ENCODE measurements at places on chromosomes 1 and 21. TPM values are rescaled to one million over a fixed set of nuclear protein-coding genes. Genes with fewer than 3 reads are reported as not detected.

The PLA2G4A gene
- total RNA-seq: 3.6 TPM

The DCST1 gene
- not detected for total RNA-seq

The FBXO28 gene
- 33.7 TPM for total RNA-seq

The ADAMTSL4 gene
- total RNA-seq: 29.6 TPM

The RGS8 gene
- not detected for total RNA-seq

The DESI2 gene
- 41.4 TPM for total RNA-seq

The RIMKLA gene
- total RNA-seq: 3.0 TPM

The TMCO1 gene
- 42.6 TPM for total RNA-seq

The HSD3B2 gene
- total RNA-seq: not detected

The TCEA3 gene
- 25.6 TPM for total RNA-seq

The EPHA2 gene
- total RNA-seq: 9.7 TPM

Data from gastroesophageal sphincter (tissue), 4 donors.